Putamen (tissue), 1 donor: ENCODE measurements at places on chromosomes 13 and 19.

- no peak for DNase-seq
Measured at GRCh38 chr13:30580852-30581502, 36.7 kb upstream of the USPL1 start.

- no peak for DNase-seq
Measured at GRCh38 chr13:55869648-55870047, 1271.1 kb upstream of the PRR20A start.

DNA sequence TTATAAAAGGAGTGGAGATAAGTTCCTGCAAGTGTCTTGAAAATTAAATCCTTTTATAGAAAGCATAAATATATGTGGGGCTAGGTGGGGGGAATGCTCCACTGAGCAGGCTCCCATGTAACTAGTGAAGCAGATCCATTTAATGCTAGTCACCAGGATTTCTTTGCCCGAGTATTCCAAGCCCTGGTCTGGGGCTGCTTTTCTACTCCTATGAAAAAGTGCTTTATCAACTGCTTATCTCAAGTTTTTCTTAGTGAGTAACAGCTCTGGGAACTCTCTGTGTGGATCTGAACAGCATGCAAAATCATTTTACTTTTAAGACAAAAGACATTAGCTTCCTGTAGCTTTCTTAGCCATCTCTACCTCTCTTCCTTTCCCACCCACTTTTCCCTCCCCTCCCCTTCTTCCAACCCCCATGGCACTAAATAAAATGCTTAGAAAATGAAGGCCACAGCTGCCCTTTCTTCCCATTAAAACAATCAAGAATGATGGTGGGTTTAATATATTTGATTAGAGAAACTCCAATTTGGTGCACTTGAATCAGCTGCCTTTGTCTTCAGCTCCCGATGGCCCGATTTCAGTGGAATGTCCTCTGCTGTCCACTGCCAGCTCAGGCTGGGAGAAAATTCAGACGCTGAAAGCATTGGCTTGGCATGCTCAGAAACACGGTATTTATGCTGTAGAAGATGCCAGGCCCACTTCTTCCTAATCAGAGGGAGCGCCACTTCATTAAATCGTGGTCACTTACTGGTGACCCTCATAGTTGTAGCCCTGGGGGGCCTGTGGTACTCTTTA lies 475.1 kb downstream of the FOXO1 start:
- peak; percentile 58 for DNase-seq

DNA sequence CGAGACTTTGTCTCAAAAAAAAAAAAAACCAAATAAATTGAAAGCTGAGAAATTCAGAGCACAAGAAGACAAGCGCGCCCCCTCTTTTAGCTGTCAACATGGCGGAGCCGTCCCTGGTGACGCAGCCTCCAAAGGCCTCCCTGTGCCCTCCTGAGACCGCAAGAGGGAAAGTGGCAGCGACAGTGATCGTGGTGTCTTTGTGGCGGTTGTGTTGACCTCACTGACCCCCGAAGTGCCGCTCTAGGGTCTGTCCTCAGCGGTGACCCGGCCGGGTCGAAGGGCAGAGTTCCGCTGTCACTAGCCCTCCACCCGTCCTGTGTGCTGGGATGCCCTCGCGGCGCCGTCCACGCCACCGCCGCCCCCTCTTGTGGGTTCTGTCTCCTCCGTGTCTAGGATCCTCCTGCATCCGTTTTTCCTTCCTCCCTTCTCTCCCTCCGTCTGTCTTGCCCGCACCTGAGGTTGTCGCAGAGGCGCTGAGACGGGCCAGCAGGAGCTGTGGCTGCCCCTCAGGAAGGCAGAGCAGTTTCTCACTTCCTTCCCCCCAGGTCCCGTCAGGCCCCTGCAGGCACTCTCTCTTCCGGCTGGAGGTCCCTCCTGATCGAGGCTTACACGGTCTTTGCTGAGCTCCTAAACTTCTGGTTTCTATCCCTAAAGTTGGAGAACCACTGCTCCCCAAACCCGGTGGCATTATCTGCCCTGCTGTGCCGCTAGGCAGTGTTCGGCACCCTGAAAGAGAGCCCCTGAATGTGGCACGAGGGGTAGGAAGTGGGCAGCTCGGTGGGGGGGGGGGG lies 7.2 kb downstream of the UHRF1 start:
- no peak for DNase-seq

- no peak for DNase-seq
Measured at GRCh38 chr13:31437975-31438374, 238.2 kb downstream of the B3GLCT start.

GRCh38 chr13:30971575-30971974 lies 39.1 kb downstream of the TEX26 start:
- no peak for DNase-seq

- no peak for DNase-seq
Measured at GRCh38 chr19:51018745-51019543, 565 bp downstream of the KLK10 start.

DNA sequence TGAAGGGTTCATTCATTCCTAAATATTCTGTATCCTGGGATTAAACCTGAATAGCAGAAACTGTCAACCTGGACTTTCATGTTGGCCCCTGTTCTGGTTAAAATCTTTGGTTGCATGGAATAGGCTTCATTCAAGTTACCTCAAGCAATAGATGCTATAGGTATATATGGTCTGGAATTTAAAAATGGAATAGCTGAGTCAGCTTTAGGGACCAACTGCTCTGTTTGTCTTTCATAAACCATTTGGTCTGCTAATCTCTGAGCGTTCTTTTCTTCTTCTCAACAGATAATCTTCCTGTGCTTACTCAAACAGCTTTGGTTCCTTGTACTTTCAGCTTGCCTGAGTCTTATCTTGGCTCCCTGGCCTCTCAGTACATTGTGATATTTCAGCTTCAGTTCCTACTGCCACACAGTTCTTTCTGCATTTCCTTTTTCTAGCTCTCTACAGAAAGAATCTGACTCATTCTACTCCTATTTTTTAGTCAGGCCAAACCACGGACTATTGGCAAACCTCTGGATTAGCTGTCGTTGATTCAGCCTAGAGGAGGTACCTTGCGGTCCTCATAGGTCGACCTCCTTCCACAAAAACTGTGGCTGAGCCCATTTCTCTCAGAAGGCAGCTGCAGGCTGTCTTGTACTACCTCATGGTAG lies 35.9 kb upstream of the MAB21L1 start:
- DNase-seq = no peak

DNA sequence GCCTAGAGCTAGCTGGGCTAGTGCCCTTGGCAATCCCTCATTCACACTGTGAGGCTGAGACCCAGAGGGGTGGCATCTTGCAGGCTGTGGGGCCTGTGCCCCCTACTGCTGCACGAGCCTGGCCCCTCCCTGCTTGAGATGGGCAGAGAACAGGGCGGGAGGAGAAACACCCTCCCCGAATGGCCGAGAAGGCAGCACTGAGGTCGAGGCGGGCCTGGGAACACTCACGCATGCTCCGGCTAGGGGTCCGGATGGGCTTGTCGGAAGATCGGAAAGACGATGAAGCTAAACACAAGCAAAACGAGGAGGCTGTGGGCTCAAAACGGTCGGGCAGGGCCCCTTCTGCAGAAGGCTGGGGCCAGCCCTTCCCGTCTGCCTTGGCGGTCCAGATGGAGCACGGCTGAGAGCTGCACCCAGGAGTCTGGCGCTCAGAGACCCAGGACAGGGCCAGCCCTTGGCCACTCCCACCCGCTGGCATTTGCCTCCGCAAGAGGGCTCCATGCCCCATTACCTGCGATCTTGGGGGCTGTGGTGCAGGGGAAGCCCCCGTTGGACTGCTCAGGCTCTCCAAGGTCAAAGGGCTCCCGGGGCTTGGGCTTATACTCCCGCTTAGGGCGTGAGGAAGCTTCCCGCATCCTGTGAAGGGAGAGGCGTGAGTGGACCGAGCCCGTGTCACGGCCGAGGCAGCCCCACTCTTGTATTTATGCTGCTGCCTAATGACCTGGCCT lies 18.9 kb downstream of the MPND start:
- DNase-seq = no peak

DNA sequence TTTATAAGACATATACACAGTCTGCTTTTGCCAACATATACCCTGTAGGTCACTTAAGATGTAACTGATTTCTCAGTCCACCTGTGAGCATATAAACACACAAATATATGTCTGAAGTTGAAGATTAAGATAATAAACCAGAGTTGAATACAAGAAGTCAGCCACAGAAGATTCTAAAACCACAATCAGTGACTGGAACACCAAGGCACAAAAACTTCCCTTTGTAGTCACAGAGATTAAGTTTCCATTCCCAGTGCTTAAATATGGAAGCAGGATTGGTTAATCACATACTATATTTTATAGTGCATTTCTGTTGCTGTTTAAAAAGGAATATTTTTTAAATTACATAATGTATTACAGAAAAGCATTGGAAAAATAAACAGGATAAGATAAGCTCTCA lies 39.9 kb downstream of the MTMR6 start:
- DNase-seq = no peak

DNA sequence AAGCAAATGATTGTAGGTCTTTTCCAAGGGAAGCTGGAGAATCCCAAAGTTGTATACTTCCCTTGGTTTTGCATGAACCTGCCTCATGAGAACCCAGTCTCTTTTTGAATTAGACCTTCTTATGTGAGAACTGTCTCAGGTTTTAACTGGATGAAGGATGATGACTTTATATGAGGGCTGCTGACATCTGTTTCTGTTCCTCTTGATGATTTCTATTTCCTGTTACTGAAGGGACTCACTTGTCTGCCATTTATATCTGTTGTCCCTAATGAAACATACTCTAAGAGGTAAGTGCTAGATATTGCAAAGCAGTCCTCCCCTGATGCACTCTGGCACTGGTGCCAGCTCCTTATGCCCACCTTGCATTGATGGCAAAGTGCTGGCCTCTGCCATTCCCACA lies 33.6 kb downstream of the ERICH4 start:
- no peak for DNase-seq

GRCh38 chr19:37980419-37981170 lies 73.6 kb downstream of the SIPA1L3 start:
- no peak for DNase-seq

DNA sequence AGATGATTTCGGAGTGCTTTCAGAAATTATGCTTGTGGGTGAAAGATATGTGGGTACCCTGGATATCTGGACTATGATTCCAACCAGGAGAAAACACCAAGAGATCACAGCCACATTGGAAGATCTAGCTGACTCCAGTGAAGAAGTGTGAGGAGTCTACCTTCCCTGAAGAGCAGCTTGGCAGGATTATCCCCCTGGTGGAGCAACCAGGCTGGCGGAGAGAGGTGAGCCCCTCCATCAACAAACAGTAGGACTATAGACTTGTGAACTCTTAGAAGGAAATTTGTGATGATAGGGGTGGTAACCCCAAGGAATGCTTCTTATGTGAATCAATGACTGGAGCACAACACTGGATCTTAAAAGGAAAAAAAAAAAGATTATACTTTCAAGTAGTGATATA lies 47.8 kb upstream of the DIAPH3 start:
- no peak for DNase-seq

DNA sequence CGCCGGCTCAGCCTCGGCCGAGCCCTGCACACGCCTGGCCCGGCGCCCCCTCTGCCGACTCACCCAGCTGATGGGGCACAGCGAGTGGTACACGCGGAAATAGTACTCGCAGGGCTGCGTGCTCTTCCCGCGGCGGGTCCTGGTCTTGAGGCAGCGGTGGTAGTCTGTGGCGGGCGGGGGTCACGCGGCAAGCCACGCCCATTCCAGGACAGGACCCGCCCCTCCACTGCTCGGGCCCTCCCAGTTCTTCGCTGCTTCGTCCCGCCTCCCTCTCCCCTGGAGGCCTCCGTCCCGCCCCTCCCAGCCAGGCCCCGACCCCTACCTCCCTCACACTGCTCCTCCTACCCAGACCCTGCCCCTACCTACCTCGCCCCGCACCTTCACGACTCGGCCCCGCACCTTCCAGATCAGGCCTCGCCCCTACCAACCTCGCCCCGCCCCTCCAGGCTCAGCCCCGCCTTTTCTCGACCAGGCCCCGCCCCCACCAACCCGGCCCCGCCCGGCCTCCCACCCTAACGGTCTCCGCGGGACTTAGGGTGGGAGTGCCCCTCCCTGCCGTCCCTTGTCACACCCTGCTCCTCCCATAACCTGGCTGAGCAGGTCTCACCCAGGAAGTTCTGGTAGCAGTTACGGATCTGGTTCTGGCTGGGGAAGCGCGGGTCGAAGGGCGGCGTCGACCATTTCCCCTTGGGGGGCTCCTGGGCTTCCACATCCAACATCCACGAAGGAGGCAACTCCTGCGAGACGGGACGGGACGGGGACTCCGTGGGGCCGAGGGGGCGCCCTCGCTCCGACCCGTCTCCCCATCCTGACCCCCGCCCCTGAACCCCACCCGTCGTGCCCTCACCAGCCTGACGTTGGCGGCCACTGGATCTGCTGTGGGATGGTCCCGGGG lies 469 bp downstream of the COX6B2 start:
- DNase-seq = no peak

GRCh38 chr19:2032296-2032941 lies 16.9 kb upstream of the BTBD2 start:
- DNase-seq = peak; percentile 90

DNA sequence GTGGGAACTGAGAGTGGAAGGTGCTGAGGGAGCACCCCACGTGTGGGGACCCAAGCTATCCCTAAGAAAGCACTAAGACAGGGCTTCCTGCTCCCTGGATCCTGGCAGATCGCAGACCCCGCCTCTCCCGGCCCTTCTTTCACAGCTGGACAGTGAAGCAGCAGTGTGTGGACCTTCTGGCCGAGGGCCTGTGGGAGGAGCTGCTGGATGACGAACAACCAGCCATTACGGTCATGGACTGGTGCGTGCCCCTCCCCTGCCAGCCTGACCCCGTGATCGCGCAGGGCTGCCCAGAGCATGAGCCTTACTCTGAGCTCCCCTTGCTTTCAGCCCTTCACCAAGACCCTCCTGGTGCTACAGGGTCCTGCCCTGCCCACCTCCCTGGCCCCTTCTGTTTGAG lies 2.3 kb downstream of the NCCRP1 start:
- DNase-seq = peak; percentile 53

DNA sequence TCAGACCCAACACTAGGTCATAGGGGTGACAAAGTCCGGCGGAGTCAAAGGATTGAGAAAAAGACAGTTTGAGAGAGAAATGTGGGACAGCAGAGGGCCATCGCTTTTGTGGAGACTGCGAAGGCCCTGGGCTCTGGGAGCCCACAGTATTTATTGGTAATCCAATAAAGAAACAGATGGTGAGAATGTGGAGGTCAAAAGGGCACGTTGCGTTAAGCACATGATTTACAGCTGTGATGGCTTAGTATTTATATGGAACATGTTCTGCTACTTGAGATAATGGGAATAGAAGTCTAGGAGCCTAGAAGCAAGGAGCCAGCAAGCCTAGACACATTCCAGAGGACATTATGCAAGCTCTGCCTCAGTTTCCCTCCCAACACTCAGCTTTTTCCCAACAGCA lies 2521.1 kb downstream of the PCDH9 start:
- no peak for DNase-seq

- DNase-seq = no peak
Measured at GRCh38 chr13:98947925-98948324, 29.9 kb downstream of the DOCK9 start.

- no peak for DNase-seq
Measured at GRCh38 chr19:29478578-29479565, 46.9 kb upstream of the VSTM2B start.

GRCh38 chr19:41302624-41303351 lies 7.2 kb upstream of the CCDC97 start:
- no peak for DNase-seq

GRCh38 chr13:84925443-84925842 lies 873.8 kb downstream of the SLITRK6 start:
- DNase-seq = no peak

GRCh38 chr13:44749906-44750305 lies 173.8 kb upstream of the TSC22D1 start:
- no peak for DNase-seq

GRCh38 chr13:39998166-39998565 lies 342.7 kb downstream of the COG6 start:
- DNase-seq = no peak
